ENCODE measurements at places on chromosomes 12 and 14. TPM values are rescaled to one million over a fixed set of nuclear protein-coding genes. Genes with fewer than 3 reads are reported as not detected.

DNA sequence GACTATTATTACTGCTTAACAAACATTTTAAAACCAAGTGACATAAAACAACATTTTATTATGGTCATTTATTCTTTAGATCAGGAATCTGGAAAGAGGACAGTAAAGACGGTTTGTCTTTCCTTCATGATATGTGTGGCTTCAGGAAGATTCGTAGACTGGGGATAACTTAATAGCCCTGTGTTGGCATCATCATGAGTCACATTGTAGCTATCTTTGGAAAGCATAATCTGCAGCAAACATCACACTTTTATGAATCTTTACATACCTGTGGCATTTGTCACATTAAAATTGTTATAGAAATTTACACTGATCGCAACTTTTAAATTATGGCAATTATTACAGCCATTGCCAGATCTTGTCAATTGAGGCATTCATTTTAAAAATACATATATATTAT, 397.1 kb downstream of the NOVA1 start:
- no peak overlapping the region for H3K4me3 ChIP-seq
- no peaks in the 10 kb centered on the region for H3K36me3 ChIP-seq
- no peaks in the 10 kb centered on the region for H3K4me1 ChIP-seq
- H3K27ac ChIP-seq: no peak overlapping the region
- peaks cover 13% of the 10 kb centered on the region for H3K27me3 ChIP-seq

GRCh38 chr14:92632546-92633273, 115.7 kb downstream of the LGMN start:
- peaks cover 7% of the 10 kb centered on the region for H3K4me1 ChIP-seq
- no peak overlapping the region for H3K4me3 ChIP-seq
- no peak overlapping the region for H3K27ac ChIP-seq

- H3K27me3 ChIP-seq: no peaks in the 10 kb centered on the region
- H3K27ac ChIP-seq: no peak overlapping the region
- DNase-seq: peak; percentile 62
These were observed 170.1 kb upstream of the FKBP4 start for GRCh38 chr12:2624543-2625288.

DNA sequence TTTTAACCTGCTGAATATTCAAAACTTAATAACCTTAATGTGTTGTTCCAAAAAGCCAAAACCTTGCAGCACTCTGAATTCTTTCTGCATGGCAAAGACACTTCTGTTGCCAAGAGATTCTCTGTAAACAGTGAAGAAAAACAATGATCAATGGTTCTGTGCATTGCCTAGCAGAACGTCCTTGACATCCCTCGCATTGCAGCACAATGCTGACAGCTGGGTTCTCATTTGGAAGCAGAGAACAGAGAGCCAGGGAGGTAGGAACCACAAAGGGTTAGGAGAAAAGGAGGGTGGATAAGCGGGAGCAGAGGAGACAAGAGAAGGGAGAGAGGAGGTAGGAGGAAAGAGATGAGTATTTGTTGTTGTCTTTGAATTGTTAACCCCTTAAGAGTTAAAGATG, 501.1 kb downstream of the NAV3 start:
- H3K4me1 ChIP-seq: no peaks in the 10 kb centered on the region
- no peaks in the 10 kb centered on the region for H3K27me3 ChIP-seq
- no peaks in the 10 kb centered on the region for H3K36me3 ChIP-seq
- H3K27ac ChIP-seq: no peak overlapping the region

DNA sequence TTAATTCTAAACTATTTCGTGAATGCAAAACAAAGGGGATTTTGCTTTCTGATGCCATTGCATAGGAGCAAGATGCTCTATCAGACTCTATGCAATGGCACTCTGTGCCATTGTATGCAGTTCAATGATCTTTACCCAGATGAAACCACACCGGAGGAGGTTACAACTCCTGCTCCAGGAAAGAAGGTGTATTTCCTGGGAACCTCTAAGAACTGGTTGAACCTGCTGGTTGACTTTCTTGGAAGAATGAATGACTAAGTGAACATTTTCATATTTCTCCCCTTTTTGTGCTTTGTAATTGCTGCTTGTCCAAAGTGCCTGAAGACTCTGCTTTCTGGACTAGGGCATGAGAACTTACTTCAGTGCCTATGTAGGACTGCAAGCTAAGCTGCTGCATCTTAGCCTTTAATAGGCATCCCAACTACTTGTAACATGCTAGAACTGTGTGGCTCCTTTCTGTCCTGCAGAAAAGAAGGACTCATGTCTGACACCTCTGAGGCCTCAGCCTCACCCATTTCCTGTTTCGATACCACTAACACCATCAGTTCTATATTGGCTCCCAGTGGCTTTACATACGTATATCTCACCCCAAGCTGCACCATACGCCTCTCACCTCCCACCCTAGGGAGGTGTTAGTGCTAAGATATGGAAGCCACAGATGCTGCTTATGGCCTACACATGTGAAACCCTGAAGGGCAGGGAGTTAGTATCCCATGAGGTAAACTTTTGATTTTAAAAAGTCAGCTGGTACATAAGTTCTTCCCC, 193.5 kb upstream of the CNOT2 start:
- H3K27ac ChIP-seq: no peak overlapping the region
- no peaks in the 10 kb centered on the region for H3K27me3 ChIP-seq
- H3K36me3 ChIP-seq: no peaks in the 10 kb centered on the region

- H3K36me3 ChIP-seq: no peaks in the 10 kb centered on the region
- no peak for DNase-seq
- H3K27ac ChIP-seq: no peak overlapping the region
- H3K27me3 ChIP-seq: no peaks in the 10 kb centered on the region
These were observed 103.4 kb downstream of the EFCAB11 start for GRCh38 chr14:89851106-89851505.

GRCh38 chr12:107032266-107032665, 45.3 kb upstream of the MTERF2 start:
- no peaks in the 10 kb centered on the region for H3K27me3 ChIP-seq
- H3K4me3 ChIP-seq: no peak overlapping the region
- no peaks in the 10 kb centered on the region for H3K36me3 ChIP-seq
- H3K4me1 ChIP-seq: no peaks in the 10 kb centered on the region
- H3K27ac ChIP-seq: no peak overlapping the region
- DNase-seq: no peak

GRCh38 chr12:124767066-124767821, 96.4 kb downstream of the SCARB1 start:
- H3K36me3 ChIP-seq: no peaks in the 10 kb centered on the region
- no peak for DNase-seq

- H3K36me3 ChIP-seq: no peaks in the 10 kb centered on the region
- DNase-seq: no peak
- no peaks in the 10 kb centered on the region for H3K4me1 ChIP-seq
- H3K27me3 ChIP-seq: no peaks in the 10 kb centered on the region
These were observed 19.8 kb downstream of the OR5AU1 start for GRCh38 chr14:21136024-21136423.

- H3K27me3 ChIP-seq: no peaks in the 10 kb centered on the region
- H3K36me3 ChIP-seq: peaks cover 8% of the 10 kb centered on the region
- H3K4me3 ChIP-seq: no peak overlapping the region
- no peak overlapping the region for H3K27ac ChIP-seq
These were observed 39.0 kb downstream of the CKB start for GRCh38 chr14:103483600-103483999.

- no peak overlapping the region for H3K27ac ChIP-seq
- H3K4me3 ChIP-seq: no peak overlapping the region
- no peaks in the 10 kb centered on the region for H3K4me1 ChIP-seq
- no peaks in the 10 kb centered on the region for H3K27me3 ChIP-seq
These were observed 92.4 kb upstream of the TSPAN8 start for GRCh38 chr12:71250166-71250565.

GRCh38 chr14:87813686-87814085, 179.3 kb downstream of the GALC start:
- H3K4me1 ChIP-seq: no peaks in the 10 kb centered on the region
- no peak for DNase-seq
- no peaks in the 10 kb centered on the region for H3K27me3 ChIP-seq
- no peak overlapping the region for H3K4me3 ChIP-seq
- no peak overlapping the region for H3K27ac ChIP-seq

PLA2G1B gene
- total RNA-seq: not detected

SAMD15 gene
- 0.99 TPM for total RNA-seq

KRT78 gene
- not detected for total RNA-seq

IL22 gene
- total RNA-seq: not detected

TSPAN9 gene
- total RNA-seq: 29.1 TPM

Data from H1 (cell line).